Epithelial cell of umbilical artery (primary cell): ENCODE measurements at places on chromosomes 5 and 9. TPM values are rescaled to one million over a fixed set of nuclear protein-coding genes. Genes with fewer than 3 reads are reported as not detected.

Gene CRHBP
- 0.15 TPM in 1 of 2 replicates, not detected in the other for total RNA-seq

Gene SUSD3
- total RNA-seq, result not detected in 2 replicates

Gene CSF1R
- not detected in 2 replicates for total RNA-seq

Gene ZNF474
- total RNA-seq, result not detected in 2 replicates

Gene STPG3
- not detected in 2 replicates for total RNA-seq

Gene SHOC1
- 0.15 TPM in 1 of 2 replicates, not detected in the other for total RNA-seq

Gene AFF4
- 27.0 and 29.3 TPM in 2 replicates for total RNA-seq

Gene QRFP
- total RNA-seq, result not detected in 2 replicates

Gene IL4
- total RNA-seq, result not detected in 2 replicates

Gene RNF183
- total RNA-seq, result not detected in 2 replicates

Gene SPATA31A1
- total RNA-seq, result not detected in 2 replicates

Gene PHYHD1
- not detected in 2 replicates for total RNA-seq

Gene AMBP
- 0.15 TPM in 1 of 2 replicates, not detected in the other for total RNA-seq

Gene PTRH1
- total RNA-seq, result 30.7 and 35.4 TPM in 2 replicates

Gene PCDHGA3
- 0.15 and 0.32 TPM in 2 replicates for total RNA-seq

Gene LRRC14B
- total RNA-seq, result not detected in 2 replicates
